ENCODE measurements at places on chromosomes 3 and 15. TPM values are rescaled to one million over a fixed set of nuclear protein-coding genes. Genes with fewer than 3 reads are reported as not detected.

DNA sequence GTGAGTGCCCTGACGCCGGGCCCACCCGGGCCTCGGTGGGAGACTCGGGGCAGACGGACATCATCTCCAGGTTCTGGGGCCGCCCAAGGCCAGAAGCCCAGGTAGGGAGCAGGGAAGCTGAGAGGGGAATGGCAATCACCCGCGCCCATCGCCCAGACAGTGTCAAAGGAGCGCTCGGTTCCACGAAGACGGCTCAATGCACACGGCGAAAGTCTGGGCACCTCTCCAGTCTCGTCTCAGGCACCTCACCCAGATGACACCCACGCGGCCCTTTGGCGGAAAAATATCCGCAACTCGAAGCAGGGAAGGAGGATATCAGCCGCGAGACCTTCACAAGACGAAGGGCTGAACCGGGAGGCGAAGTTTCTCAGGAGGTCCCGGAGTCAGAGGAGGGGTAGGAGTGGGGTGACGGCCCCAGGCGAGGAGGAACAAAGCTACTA is 916 bp downstream of the IL17RD start:
- DNase-seq: no peak

DNA sequence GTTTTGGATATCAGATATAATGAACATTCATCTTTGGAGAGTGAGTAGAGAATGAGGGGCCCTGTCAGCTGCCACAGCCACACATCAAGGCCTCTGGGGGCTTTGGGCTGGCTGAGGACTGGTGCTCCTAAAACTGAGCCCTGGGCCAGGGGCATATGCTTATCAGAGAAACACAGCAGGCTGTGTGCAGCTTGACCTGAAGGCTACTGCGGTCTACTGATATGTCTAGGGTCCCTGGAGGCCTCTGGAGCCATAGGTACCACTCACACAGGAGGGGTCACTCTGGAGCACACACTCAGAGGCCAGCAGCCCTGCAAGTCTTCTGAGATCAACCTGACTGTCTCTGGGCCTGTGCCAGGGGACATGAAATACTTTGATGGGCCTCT is 7.6 kb downstream of the TF start:
- DNase-seq: peak; percentile 73

DNA sequence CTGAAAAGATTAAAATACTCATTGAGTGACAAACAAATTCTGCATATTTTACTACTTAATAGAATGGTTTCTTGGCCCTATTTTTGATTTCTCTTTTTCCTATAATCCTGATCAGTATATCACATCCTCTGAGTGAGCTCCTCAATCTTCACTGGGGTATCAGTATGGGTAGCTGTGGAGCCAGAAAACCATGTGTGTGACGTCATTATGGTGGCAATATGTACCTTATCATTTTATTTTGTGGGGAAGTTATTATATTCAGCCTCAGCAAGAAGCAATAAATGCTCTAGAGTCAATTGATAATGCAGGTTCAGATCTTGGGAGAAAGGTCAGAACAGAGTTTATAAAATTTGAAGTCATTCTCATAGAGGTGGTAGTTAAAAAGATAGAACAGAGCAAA is 1135.7 kb upstream of the CADM2 start:
- DNase-seq: no peak

DNA sequence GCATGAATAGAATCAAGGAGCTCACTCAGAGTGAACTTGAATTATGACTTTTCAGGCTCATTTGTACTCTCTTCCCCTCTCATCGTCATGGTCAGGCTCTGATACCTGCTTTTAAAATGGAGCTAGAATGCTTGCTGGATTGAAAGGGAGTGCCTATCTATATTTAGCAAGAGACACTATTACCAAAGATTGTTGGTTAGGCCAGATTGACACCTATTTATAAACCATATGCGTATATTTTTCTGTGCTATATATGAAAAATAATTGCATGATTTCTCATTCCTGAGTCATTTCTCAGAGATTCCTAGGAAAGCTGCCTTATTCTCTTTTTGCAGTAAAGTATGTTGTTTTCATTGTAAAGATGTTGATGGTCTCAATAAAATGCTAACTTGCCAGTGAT is 9.6 kb downstream of the CCNDBP1 start:
- DNase-seq: no peak

Gene MAP6D1
- total RNA-seq: 0.65 TPM

Gene TMEM158
- total RNA-seq: 1.1 TPM

DNA sequence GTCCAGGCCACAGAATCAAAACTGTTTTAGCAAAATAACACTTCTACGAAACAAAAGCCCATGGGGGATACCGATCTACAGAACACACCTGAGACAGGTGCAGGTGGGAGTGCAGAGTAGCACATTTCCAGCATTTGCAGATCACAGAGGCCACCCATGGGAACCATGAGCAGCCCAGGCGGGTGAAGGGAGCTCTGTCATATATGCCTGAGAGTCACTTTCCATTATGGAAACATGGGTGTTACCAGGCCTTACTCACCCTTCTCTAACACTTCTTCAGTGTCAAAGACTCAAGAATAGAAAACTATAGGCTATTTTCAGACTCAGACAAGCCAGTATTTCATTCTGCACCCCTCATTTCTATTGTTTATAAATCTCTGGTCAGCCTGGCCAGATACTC is 3.5 kb downstream of the PLA1A start:
- peak; percentile 12 for DNase-seq

GRCh38 chr3:47378869-47379268 is 2.0 kb upstream of the PTPN23 start:
- DNase-seq: no peak

- DNase-seq: no peak
These were observed 16.6 kb downstream of the NBEAL2 start for GRCh38 chr3:46995901-46996562.

GRCh38 chr15:89647191-89647851 is 7.9 kb downstream of the KIF7 start:
- DNase-seq: peak; percentile 80

DNA sequence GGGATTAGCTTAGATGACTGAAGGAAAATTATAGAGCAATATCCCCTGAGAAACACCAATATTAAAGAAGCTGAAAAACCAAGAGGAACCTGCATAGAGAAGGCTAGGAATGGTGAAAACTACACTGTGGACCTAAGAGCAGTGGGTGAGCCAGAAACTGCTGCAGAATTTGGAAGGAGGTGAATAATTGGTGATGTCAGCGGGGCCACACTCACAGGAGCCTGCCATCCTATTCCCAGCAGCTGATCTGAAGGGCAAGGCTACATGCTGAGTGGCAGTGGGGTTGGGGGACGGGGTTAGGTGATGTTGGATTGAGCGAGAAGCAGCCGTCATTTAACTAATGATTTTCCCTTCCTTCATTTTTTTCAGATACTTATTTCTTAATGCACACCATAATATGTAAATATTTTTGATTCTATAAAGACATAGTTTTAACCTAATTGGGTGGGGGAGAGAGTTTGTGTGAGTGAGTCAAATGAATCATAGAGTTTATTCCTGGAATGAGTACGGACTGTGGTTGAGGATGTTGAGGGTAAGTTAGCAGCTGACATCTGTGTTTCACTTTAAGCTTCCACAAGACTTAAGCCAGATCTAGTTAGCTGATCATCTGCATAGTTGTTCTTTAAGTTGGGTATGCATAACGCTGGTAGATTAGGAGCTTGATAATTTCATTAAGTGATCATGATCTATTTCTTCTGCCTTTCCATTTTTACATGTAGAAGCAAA is 222.8 kb downstream of the PTPRG start:
- no peak for DNase-seq

- no peak for DNase-seq
These were observed 426 bp downstream of the CBLB start for GRCh38 chr3:105868431-105868741.

- no peak for DNase-seq
These were observed 108.8 kb upstream of the MCTP2 start for GRCh38 chr15:94122516-94122915.

GRCh38 chr15:96578393-96578792 is 247.9 kb downstream of the NR2F2 start:
- no peak for DNase-seq

- no peak for DNase-seq
These were observed 288.8 kb downstream of the CNTN6 start for GRCh38 chr3:1381647-1382036.

Gene C3orf20
- total RNA-seq: 0.13 TPM

- no peak for DNase-seq
These were observed 368.0 kb upstream of the ATP10A start for GRCh38 chr15:26231096-26231495.

DNA sequence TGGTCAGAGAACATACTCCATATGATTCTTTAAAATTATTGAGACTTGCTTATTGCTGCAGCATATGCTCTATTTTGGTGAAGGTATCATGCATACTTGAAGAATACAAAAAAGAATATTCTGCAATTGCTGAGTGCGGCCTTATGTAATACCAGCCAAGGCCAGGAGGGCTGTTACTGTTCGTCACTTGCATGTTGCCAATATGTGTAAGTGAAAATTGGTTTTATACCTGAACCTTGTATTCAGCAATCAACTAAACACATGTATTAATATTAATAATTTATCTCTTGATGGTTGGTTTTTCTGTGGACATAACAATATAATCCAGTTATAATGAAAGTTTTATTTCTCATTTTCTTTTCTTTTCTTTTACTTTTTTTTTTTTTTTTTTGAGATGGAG is 13.9 kb upstream of the GABRA5 start:
- DNase-seq: no peak

Gene GALNT15
- total RNA-seq: 2.7 TPM

GRCh38 chr15:44300572-44300971 is 12.1 kb downstream of the GOLM2 start:
- DNase-seq: no peak

GRCh38 chr3:172516318-172517214 is 6.7 kb downstream of the TNFSF10 start:
- peak; percentile 79 for DNase-seq

DNA sequence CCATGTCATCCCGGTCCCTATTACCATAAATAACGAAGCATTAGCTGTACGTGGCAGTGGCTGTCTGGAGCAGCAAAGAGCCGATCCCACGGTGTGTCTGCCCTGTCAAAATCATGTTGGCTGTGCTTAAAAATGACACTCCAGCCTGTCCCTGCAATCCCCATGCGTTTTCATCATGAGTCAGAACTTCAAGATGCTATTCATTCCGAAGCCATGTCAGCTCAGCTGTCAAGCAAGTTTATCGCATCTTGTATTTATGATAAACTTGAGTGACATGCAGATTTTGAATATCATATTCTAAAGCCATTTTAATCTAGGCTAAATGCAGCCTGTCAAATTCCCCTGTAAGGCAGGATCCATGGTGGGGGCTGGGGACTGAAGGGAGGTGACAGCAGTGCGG is 152.4 kb downstream of the TJP1 start:
- DNase-seq: no peak

GRCh38 chr3:146256851-146257486 is 6.1 kb upstream of the PLSCR4 start:
- DNase-seq: peak; percentile 48

- no peak for DNase-seq
These were observed 144.2 kb upstream of the ANKRD28 start for GRCh38 chr3:15941958-15942357.

Gene P2RY12
- total RNA-seq: 0.65 TPM

Measured in left lobe of liver (tissue), 2 donors.